ENCODE measurements at places on chromosomes 6 and 20.

DNA sequence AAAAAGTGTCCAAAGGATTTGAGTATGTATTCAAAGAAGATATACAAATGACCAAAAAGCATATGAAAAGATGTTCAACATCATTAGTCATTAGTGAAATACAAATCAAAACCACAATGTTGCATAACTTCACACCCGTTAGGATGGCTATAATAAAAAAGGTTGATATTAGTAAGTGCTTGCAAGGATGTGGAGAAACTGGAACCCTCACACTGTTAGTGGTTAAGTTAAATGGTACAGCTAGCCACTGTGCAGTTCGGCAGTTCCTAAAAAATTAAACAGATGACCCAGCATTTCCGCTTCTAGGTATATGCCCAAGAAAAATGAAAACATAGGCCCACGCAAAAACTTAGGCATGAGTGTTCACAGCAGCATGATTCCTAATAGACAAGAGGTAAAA lies 38.6 kb downstream of the IBTK start:
- no peak for DNase-seq

- DNase-seq = no peak
These were observed 13.0 kb downstream of the GMDS start for GRCh38 chr6:2232445-2232844.

DNA sequence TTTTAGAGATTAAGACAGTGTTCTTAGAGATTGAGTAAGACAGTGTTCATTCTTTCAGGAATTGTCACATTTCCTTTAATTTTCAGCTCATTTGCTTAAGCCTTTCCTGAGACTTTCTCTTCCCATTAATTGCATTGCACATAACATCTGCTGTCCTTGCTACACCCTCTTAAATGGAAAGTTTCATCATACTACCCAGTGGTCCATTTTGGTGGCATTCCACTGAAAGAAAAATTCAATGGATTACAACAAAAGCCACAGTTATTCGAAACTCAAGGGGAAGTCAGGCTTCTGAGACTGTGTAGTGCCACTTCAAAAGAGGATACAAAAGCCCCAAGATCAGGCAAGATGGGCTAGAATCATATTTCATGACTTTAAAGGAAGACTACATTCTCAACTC lies 64.0 kb downstream of the RSPO3 start:
- DNase-seq = no peak

- DNase-seq = no peak
These were observed 30.6 kb downstream of the THBS2 start for GRCh38 chr6:169223006-169223405.

DNA sequence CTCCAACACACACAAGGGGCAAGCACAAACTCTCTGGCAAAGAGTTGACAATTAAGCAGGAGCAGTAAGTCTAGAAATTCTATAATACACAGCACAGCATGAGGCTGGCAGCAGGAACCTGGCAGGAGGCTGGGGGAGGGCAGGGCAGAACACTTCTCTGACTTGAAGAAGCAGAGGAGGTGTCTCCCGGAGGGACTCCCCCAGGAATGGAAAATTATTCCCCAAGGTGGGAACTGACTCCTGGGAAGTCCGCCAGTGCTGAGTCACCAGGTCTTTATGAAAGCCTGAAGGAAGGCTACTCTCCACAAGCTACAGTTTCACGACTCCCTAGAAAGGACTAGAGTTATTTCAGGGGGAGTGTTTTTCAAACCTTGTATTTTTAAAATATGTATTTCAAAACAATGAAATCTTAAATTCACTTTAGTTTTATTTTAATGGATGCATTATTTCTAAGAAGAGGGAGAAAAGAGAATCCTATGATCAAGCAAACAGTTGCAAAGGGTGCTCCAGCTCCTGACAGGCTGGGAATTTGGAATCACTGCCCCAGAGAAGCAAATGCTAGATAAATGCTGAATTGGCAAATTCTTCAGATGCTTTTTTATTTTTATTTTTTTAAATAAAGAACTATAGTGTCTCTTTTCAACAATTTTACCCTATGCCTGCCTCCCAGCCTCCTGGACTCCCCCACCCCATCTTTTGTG lies 192.8 kb downstream of the LY86 start:
- no peak for DNase-seq

DNA sequence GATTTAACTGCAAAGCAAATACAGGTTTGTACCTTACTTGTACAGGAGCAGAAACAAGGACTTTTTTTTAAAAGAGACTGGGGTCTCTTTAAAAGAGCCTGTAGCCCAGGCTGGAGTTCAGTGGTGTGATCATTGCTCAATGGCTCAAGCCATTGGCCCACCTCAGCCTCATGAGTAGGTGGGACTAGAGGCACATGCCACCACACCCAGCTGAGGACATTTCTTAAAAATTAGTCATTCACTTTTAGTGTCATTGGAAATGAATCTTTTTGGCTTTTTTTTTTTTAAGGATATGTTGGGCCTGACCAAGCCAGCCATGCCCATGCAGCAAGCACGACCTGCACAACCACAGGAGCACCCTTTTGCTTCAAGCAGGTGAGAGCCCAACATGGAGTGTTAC lies 16.9 kb downstream of the SEC23B start:
- no peak for DNase-seq

DNA sequence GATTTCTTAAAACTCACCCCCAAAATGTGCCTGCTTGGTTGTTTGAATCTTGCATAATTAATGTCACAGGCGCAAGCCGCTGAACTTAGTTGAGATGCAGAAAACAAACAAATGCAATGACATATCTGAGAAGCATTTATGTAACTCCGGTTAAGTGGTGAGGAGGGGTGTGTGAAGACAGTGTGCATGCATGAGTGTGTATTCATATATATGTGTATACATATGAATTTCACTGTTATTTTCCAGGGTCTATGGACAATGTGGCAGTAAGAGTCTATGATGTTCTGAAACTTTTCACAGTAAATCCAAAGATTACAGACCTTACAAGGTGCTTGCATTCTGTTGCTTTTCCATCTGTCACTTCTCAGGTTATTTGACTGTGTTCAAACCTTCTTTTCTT lies 103.0 kb downstream of the ZNF217 start:
- DNase-seq = no peak

DNA sequence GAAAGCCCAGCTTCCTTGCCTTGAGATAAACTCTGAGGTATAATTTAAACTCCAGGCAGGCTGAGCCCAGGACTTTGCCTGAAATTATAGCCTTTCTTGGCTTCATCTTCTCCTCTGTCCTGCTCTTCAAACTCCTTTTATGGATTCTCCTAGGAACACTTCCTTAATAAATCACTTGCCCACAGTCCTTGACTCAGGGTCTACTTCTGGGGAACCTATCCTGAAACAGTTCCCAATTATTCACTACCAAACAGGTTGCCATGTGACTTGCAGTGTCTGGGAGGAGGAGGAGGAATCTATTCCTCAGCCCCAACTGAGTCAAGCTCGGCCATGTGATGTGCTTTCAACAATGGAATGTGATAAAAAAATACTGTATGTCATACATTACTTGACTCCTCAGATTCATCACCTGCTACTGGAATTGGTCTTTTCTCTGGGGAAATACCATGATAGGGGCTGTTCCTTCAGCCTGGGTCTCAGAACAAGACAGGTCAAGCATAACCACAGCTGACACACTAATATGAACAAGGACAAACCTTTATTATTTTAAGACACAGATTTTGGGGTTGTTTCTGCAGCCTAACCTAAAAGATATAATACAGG lies 20.5 kb upstream of the CDKN1A start:
- DNase-seq = no peak

DNA sequence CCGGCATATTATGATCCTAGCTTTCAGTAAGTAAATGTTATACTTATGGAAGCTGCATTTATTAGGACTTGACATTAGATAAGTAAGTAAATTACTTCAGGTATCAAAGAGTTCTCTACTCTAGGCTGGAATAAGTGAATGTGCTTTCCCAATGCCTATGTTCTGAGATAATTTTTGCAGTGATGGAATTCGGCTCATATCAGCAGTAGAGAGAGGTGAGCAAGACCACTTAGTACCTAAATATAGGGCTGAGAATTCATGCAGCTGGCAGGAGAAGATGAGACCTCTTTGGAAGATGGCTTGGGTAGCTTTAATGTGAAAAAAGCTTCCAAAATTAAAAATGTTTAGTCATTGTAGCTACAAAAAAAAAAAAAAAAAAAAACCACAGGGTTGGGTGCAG lies 13.3 kb upstream of the BEND3 start:
- DNase-seq = no peak

DNA sequence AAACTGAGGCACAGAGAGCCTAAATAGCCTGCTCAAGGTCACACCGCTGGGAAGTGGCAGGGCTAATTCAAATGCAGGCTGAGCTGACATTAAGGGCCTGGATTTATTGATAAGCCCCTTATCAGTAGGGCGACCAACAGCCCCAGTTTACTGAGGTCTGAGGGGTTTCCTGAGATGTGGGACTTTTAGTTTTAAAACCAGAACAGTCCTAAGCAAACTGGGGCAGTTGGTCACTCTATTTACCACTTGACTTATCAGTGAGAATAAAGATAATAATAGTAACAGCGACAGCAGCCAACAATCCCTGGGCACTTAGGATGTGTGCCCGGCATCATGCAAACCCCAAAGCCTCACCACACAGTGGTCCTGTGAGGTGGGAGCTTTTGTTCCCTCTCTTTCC lies 27.6 kb downstream of the PREX1 start:
- no peak for DNase-seq

DNA sequence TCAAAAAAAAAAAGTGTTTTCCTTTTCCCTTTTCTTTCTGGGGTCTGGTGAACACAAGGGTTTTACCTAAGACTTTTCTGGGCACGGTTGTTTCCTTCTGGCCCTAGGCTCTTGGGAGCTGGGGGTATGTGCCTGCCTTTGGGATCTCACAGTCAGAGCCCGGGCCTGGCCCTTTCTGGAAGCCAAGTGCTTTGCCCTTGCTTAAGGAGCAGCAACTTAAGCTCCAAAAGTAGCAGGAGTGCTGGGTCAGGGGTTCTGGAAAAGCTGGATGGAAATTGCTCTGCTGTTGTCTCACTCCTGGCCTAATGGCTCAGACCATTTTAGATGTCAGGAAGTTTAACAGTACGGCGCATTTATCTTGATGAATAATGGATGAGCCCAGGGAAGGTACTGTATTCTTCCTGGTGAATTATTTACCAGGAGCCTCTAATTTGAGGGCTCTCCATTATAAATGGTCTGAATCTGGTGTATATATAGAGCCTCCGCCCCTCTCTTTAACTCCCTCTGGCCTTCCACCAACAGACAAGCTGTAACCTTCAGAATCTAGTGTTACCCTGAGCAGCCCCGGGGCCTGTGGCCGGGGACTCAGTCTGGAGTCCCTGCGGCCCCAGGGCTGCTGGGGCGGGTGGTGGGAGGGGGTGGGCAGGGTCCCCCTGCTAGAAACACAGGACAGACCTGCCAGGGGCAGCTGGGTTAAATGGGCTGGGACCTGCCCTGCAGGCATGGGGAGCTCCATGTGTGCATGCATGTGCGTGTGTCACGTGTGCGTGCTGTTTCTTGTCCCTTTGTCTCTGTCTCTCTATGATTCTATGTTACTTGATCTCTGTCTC lies 37.5 kb downstream of the PTK7 start:
- no peak for DNase-seq

GRCh38 chr6:15101130-15101529 lies 144.7 kb upstream of the JARID2 start:
- no peak for DNase-seq

- no peak for DNase-seq
These were observed 6.8 kb downstream of the ADISSP start for GRCh38 chr20:3760655-3761348.

DNA sequence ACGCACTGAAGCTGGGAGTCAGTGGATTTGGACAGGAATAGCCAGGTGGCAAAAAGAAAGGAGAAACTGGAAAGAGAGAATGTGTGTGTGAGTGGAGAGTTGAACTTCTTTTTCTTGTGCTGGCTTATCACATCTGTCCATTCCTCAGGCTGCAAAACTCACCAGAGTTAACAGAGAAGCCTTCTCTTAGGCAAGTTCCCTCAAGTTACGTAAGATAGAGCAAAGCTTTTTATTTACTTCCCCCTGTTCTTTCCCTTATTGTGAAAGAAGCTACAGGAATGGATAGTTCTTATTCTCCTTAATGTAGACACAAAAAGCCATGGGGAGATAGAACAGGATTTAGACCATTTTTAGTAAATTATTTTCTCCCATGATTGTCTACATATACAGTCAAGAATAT lies 188.6 kb downstream of the BMP2 start:
- DNase-seq = no peak

DNA sequence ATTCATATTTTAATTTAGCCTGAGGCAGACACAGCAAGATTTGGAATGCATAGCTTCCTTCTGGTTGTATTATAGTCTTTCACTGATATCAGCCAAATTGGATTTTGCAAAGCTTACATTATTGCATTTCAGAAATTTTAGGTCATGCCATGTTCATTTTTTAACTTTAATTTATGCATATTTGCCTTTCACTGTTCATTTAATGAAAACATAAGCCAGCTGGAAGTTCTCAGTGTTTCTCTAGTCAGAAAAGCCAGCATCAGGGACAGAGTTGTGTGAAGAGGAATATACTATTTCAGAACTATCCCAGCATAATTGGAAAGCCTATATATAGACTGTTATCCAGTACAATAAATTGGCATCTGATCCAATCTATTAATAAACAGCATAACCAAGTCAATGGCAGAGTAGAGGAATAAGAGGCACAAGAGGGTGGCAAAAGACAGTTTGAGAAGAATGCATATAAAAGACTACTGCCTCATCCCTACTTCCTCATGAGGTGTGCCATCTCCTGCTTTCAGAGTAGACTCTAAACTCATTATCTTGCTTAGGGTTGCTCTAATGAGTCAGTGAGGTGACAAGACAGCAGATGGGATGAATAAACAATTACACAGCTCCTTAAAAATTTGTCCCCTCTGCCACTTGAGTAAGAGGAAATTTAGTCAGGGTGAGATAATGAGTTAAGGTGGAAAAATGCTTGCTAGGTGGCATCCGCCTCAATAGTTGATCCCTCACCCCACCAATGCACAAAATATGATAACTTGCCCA lies 159.8 kb upstream of the HCRTR2 start:
- DNase-seq = no peak

- DNase-seq = no peak
These were observed 4.1 kb upstream of the ABT1 start for GRCh38 chr6:26592649-26593048.

DNA sequence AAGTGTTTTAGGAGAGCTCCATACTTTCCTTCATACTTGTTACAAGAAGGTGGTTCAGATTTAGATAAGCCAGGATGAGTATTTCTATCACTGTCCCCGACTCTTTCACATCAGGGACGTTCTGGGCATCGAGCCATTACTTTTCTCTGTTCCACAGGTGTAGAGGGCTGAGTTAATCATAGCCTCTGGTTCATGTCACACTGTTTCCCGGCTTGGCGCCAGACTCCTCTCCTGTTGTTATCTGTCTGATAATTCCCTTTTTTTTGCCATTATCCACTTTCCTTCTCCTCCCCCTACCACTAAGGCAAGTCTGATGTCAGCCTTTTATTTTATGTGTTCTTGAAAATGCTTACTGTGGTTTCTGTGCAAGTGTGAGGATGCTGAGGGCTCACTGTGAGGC lies 593.4 kb downstream of the UTRN start:
- DNase-seq = no peak

DNA sequence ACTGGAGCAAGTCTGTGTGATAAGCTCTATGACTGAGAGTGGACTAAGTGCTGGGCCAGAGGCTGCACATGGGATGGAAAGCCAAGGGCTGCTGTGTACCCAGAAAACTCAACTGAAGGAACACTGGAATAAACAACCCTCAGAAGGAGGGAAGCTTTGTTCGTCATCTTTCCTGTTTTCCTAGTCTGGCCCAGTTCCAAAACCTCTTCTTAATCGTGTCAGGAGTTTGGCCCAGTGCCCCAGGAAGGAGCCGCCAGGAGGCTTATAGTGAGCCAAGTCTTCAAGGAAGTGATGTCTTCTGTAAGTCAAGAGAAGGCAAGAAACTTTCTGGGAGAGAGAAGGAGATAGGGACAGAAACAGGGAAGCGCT lies 23.3 kb upstream of the TOP1 start:
- peak; percentile 63 for DNase-seq
